ENCODE measurements at places on chromosomes 3 and 15.

- no peak for DNase-seq
These were observed 125.9 kb upstream of the PLXND1 start for GRCh38 chr3:129732200-129732876.

- no peak for DNase-seq
These were observed 144.5 kb downstream of the MEX3B start for GRCh38 chr15:81901319-81901718.

GRCh38 chr15:44798826-44799225, 62.5 kb downstream of the TRIM69 start:
- DNase-seq, result peak; percentile 9

GRCh38 chr3:32062950-32063582, 43.4 kb upstream of the GPD1L start:
- DNase-seq, result no peak

DNA sequence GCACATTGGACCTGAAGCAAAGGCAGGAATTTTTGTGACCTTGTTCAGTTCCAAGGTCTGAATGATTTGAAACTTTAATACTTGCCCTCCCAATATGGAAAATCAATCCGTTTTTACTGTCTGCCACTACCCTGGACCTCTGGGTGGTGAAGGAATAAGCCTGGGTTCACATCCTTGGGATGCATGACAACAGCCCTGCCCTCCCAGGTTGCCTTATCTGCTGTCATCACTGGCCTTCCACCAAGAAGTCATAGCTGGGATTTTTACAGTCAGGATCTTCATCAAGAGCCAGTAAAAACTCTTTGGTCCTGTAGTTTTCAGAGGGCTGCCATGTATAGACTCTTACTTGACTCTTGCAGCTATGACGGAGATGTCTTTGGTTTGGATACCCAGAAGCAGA, 128.6 kb downstream of the MYLK start:
- DNase-seq, result no peak

GRCh38 chr3:126517291-126517951, at the start of gene UROC1:
TSS of gene UROC1 (minus strand) at chr3:126517773. CDS start at chr3:126517719, 54 bp downstream.
- DNase-seq, result no peak

DNA sequence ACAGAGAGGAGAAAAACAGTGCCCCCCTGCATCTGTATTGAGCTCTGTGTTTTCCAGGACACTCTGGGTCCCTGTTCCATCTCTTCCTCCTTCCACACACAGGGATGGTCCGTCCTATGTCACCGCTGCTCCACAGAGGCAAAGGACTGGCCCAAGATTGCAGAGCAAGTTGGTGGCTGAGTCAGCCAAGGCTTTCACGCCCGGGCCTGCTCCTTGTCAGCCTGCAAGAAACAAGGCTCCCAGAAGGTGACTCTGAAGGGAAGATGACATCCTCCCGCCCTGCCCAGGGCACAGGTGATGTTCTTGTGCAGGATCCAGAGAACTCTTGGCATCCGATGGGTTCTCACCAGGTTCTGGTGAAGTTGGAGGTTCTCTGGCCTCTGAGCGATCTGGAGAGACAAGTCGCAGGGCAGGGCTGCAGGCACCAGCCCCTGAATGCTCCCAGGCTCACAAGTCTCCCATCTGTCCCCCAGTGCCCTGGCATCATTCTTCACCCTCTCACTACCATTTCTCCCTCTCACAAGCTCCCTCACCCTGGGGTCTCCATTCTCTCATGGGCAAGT, 138.6 kb downstream of the MEGF11 start:
- DNase-seq, result peak; percentile 35

DNA sequence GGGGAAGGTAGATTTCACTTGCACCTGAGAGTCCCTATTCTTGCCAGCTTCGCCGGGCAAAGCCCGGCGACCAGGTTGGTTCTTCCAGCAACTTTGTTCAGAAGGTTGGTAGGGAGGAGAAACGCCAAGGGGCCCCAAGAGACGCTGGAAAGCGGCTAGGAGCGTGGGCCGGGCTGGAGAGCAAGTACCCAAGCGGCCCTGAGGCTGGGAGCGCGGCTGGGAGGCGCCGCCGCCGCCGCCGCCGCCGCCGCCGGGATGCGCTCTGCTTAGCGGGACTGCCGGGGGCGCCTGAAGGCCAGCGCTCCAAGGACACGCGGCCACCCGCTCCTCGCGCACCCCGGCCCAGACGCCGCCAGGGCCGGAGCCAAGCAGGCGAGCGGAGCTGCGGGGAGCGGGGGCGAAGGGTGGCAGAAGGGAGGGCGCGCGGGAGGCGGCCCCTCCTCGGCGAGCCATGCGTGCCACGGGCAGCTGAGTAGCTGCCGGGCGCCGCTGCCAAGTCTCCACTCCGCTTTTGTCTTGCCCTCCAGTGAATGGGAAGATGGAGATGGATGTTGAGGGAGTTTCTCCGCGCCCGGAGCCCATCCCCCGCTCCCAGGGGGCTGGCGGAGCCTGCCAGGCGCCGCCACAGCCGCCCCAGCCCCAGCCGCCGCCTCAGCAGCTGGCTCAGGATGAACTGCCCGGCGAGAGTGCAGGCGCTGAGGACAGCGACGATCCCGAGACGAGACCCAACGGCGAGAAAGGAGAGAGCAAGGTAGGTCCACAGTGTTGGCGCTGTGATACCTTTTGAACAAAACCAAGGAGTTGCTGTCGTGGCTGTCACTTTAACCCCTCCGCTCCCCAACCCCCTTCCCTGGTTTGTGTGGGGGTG, 227.4 kb upstream of the AZI2 start:
- no peak for DNase-seq

DNA sequence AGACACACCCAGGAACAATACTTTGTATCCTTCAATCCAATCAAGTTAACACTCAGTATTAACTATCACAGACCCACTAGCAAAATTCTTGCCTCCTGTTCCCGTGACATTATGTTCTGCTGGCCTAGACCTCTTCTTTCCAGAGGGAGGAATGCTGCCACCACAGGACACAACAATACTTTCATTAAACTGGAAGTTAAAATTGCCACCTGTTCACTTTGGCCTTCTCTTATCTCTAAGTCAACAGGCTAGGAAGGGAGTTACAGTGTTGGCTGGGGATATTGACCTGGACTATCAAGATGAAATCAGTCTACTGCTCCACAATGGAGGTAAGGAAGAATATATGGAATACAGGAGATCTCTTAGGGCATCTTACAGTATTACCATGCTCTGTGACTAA, 1000.4 kb upstream of the GBE1 start:
- no peak for DNase-seq

- DNase-seq, result no peak
These were observed 6.6 kb downstream of the HTR3C start for GRCh38 chr3:184059424-184059823.

GRCh38 chr3:30475038-30475808, 131.2 kb upstream of the TGFBR2 start:
- DNase-seq, result no peak

- no peak for DNase-seq
These were observed 835 bp downstream of the STOML1 start for GRCh38 chr15:73991260-73991659.

DNA sequence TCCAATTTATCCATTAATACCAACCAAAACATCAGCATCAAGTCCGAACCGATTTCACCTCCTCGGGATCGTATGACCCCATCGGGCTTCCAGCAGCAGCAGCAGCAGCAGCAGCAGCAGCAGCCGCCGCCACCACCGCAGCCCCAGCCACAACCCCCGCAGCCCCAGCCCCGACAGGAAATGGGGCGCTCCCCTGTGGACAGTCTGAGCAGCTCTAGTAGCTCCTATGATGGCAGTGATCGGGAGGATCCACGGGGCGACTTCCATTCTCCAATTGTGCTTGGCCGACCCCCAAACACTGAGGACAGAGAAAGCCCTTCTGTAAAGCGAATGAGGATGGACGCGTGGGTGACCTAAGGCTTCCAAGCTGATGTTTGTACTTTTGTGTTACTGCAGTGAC, 20.8 kb downstream of the LYSMD4 start:
- no peak for DNase-seq

GRCh38 chr15:74835312-74835823, 7.6 kb downstream of the ULK3 start:
- peak; percentile 68 for DNase-seq

GRCh38 chr3:155026999-155027591, 53.0 kb upstream of the MME start:
- DNase-seq, result no peak

DNA sequence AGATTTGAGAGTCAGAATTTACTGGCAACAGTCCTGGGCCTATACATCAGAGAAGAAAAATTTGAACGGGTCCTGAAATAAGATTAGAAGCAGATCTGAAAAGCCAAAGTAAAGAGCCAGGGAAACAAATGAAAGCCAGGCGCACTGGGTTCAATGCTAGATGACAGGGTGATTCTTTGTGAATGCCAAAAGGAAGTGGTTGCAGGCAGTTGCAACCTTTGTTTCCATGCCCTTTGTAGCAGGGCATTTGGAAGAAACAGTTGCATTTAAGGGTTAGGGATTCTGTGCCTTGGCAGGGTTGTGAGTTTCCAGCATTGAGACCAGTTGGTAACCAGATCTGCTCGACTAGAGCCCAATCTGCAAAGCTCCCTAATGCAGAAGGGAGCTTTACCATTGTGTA, 36.4 kb upstream of the MTHFS start:
- no peak for DNase-seq

DNA sequence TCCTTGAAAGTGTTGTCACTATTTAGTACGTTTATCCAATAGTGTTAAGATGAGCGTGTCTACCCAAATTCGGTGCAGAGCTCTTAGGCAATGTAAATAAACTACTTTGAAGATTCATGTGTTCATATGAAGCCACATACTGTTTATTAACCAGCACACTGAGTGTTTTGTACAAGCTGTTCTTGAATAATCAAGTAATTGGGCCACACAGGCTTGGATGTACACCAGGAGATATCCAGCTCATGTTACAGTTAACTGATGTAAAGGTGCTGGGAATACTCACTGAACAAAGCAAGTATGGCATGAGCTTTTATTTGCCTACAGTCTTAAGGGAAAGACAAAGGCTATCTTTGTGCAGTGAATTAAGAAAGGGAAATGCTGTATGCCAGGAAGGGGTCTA, 632 bp upstream of the DHX36 start:
- DNase-seq, result no peak

DNA sequence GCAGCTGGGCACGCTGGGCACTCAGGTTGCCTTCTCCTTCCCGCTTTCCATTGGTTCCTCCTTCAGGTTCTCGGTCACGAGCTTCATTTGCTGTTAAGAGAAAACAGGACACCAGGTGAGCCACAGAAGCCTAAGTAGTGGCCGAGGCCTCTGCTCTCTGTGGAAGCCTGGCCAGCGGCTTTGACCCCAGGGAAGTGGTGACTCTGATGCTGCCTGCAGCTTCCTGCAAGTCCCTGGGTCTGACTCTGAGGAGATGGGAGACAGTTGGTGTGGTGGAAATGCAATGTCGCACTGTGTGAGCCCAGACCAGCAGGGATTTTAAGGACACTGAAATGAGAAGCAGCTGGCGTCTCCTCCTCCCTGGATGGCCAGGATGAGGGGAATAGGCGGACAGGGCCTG, 80.5 kb downstream of the SNRK start:
- DNase-seq, result no peak

DNA sequence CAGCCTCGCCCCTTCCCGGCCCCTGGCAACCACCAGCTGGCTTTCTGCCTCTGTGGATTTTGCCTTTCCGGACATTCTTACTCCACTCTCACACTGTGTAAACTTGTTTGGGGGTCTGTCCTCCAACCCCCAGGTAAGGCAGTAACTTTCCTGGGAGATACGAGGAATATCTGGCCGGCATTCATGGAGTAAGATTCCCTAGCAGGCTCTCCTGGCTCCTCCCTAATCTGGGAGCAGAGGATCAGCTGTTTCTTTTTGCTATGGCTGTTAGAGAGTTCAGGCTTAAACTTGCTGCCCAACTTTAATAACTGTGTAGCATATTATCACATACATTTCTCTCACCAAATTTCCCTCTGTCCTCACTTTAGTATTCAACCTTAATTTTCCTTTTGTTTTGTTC, 64.3 kb downstream of the IGF2BP2 start:
- no peak for DNase-seq

- no peak for DNase-seq
These were observed 27.4 kb upstream of the TIPARP start for GRCh38 chr3:156646958-156647357.

DNA sequence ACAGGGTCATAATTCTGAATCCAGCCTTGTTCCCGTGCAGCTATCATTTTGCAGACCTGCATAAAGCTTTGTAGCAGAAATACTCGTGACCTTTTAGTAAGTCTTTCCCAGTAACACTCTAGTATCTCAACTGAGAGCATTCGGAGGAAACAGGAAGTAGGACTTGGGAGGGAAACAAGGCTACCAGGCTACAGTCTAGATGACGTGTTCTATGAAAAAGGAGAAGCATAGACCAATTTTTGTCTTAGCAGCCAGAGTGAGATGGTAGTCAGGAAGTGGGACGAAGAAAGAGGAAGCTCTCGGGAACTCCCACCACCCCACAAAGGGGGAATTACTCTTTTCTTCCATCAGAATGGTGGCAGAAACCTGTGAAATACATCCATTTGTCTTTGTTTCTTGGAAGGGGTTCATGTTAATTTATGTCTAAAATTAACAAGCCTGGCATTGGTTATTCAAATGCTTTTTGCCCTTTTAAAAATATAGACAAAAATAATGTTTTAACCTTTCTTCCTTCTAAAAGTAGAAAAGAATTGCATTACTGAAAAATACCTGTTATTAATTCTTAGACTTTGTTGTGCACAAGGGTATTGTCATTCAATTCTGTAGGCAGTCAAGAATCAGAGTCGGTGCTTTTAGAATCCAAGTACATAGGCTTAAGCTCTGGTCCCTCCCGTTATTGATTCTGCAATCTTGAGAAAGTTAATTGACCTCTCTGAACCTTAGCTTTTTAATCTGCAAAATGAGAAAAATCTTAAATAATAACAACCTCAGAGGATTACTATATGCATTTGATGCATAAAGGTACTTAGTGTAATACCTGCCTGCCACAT, 1.6 kb upstream of the SUCNR1 start:
- no peak for DNase-seq

DNA sequence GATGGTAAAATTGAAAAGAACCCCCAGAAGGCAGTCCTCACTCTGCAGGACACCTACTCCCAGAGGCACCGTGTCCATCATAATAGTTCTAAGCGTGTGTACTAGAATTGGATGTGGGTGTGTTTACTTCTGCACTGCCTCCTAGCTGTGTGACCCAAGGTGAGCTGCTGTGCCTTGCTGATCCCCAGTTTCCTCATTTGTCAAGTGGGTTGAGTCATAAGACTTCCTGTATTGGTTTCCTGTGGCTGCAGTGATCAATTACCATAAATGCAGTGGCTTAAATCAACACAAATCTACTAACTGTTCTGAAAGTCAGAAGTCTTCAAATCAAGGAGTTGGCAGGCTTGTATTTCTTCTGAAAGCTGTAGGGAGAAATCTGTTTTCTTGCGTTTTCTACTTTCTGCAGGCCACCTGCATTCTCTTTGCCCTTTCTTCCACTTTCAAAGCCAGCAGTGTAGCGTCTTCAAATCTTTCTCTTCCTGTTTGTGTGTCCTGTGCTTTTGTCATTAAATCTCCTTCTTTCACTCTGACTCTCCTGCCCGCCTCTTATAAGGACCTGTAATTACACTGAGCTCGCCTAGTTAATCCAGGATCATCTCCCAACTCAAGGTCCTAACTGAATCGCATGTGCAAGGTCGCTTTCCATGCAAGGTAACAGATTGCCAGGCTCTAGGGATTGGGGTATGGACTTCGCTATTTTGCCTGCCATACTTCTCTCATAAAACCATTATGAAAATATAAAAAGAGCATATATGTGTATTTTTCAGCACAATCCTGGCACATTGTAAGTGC, 59.0 kb downstream of the RORA start:
- no peak for DNase-seq

- DNase-seq, result no peak
These were observed 5.8 kb downstream of the TRA2B start for GRCh38 chr3:185931777-185932612.

Measured in NCI-H1694 treated with DMSO at 0.1 percent for 48 hours (cell line).